Mammary epithelial cell (primary cell): ENCODE measurements at places on chromosomes 12 and 14. TPM values are rescaled to one million over a fixed set of nuclear protein-coding genes. Genes with fewer than 3 reads are reported as not detected.

- DNase-seq: no peak
These were observed 100.5 kb downstream of the TSPAN8 start for GRCh38 chr12:71057330-71057729.

- DNase-seq: no peak
These were observed 119.7 kb upstream of the DNM1L start for GRCh38 chr12:32559434-32559833.

DNA sequence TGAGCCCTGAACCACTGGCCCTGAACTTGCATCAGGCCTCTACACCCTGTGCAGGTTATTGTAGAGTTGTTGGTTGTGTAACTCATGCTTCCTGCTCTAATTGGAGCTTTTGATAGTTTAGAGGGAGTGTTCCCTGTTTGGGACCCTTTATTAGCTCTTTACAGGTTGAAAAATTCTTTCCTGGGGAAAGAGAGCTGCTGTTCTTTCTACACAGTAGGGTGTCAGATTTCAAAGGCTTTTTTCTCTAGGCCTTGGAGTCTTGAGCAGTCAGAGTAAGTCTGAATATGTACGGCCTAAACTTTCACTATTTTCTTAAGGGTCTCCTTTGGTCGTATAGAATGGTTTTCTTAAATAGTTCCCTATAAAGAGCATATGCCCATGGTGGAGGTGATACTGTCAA, 60.8 kb upstream of the NEDD1 start:
- DNase-seq: no peak

- no peak for DNase-seq
These were observed 54.4 kb upstream of the RIMBP2 start for GRCh38 chr12:130770413-130771028.

The TXNRD1 gene
- polyA plus RNA-seq: 71.8 TPM
